ENCODE measurements at places on chromosomes 16 and 17.

DNA sequence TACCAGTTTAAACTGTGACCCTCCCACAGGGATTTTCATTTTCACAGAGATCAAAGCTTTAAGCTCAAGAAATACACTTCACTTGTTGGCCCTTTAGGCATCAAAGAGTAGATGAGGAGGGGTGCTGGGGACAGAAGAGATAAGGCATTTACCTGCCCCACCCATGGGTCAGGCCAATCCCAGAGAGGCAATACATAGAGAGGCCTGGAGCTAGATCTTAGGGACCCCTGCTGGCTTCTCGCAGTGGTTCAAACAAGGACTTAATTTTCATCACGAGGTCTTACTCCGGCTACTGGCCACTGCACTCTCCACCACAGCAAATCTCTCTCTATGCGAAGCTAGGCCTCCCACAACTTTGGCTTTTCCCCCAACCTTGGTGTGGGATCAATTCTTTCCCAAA lies 46.6 kb downstream of the NOG start:
- no peak for DNase-seq

DNA sequence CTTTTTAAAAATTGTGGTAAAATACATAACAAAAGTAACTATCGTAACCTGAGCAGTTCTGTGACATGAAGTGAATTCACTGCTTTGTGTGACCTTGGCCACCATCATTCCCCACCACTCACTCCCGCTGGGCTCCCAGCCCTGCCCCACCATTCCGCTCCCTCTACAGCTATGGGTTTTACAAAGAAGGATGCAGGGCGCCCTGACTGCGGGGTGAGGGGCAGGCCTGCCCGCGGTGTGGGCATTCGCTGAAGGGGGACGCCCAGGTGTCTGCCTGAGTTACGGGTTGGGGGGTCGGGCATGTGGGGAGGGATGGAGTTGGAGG lies at the start of gene CEMP1:
Gene CEMP1, minus strand, starts transcription at position 38 of the 325 bp plus-strand sequence. CDS start 335 bp downstream, outside the sequence.
- DNase-seq: no peak

GRCh38 chr17:14067347-14067746 lies 2.0 kb upstream of the COX10 start:
- no peak for DNase-seq

DNA sequence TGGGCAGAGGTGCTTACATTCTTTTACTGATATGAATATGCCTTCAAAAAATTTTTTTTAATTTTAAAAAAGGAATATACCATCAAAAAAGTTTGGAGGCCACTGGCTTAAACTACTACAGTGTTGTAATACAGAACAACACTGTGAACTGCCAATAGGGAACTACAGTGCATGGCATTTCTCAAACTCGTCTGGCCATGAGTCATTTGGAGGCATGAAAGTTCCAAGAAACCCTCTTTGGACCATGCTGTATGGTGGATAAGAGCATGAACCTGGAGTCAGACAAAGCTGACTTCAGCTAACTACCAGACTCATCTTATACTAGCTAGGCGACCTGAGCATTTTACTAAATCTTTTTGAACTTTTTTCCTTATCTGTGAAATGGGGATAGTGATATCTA lies 9.2 kb upstream of the NF1 start:
- no peak for DNase-seq

GRCh38 chr17:2211661-2212399 lies 91.8 kb downstream of the SMG6 start:
- DNase-seq: no peak

GRCh38 chr17:44383861-44384260 lies 5.6 kb downstream of the ITGA2B start:
- no peak for DNase-seq

DNA sequence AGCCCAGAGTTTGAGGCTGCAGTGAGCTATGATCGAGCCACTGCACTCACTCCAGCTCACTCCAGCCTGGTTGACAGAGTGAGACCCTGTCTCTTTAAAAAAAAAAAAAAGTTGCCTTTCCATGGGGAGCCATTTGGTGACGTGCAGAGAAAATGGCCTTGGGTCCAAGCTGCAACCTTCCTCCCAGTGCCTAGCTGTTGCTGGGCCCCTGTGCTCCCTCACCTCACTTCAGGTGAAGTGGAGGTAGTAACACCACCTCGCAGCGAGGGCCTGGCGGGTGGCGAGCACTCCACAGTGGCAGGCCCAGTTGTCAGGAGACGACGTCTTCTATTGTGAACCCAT lies 17.4 kb downstream of the SYT17 start:
- DNase-seq: no peak

- DNase-seq: no peak
Observed at GRCh38 chr17:29219378-29220047, 27.1 kb upstream of the CRYBA1 start.

GRCh38 chr16:83350481-83350880 lies 457.3 kb upstream of the HSBP1 start:
- no peak for DNase-seq

- DNase-seq: no peak
Observed at GRCh38 chr16:49443576-49443975, 70.0 kb downstream of the C16orf78 start.

DNA sequence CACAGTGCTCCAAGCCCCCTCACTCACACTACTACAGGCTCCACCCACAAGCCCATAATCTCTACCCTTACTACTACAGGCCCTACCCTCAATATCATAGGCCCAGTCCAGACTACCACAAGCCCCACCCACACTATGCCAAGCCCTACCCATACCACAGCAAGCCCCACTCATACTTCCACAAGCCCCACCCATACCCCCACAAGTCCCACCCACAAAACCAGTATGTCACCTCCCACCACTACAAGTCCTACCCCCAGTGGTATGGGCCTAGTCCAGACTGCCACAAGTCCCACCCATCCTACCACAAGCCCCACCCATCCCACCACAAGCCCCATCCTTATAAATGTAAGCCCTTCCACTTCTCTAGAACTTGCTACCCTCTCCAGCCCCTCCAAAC lies 13.8 kb downstream of the RIPOR1 start:
- no peak for DNase-seq

GRCh38 chr16:89187770-89188392 lies 12.5 kb downstream of the SLC22A31 start:
- no peak for DNase-seq

GRCh38 chr16:75065149-75065505 lies 51.5 kb downstream of the LDHD start:
- DNase-seq: no peak

DNA sequence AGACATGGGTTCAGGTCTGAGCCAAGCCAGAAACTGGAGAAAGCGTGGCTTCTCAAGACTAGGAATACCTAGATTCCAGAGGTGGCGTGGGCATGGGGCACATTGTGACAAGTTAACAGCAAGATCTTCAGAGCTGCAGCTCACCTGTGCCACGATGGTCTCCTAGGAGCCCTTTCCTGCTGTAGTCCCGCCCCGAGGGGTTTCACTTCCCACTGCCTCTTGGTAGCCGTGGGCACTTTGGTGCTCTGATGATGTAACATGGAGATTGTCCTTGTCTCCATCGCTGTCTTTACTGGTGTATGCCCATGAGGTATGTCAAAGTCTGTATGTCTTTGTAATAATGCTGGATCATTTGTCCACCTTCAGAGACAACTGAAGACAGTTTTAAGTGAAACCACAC lies 89.7 kb downstream of the WWOX start:
- no peak for DNase-seq

All from cortex of kidney (tissue), 1 donor.